ENCODE measurements at places on chromosomes 3 and 15.

DNA sequence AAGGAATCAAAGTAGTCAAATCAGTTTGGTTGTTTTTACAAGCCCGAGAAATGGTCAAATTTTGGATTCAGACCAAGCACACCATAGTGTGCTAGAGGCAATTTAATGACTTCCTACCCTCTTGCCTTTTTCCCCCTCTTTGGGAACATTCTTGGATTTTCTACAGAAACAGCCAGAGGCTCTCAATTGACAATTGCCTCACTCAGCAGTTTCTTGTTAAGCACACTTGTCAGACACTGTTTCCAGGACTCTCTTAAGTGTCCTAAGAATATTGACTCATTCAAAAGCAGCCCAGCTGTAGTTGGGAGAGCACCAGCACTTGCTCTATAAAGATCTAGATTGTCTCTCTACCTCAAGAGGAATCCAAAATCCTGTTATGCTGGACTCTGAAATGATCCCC, 1.5 kb upstream of the SLC35G2 start:
- no peak for DNase-seq

GRCh38 chr15:79018960-79019359, 71.6 kb downstream of the RASGRF1 start:
- DNase-seq: no peak

- no peak for DNase-seq
Measured at GRCh38 chr15:101126618-101127505, 125.0 kb downstream of the CHSY1 start.

- DNase-seq: no peak
Measured at GRCh38 chr3:151841801-151842200, 27.9 kb downstream of the AADAC start.

GRCh38 chr3:104548401-104548800, 818.3 kb upstream of the ALCAM start:
- DNase-seq: no peak

DNA sequence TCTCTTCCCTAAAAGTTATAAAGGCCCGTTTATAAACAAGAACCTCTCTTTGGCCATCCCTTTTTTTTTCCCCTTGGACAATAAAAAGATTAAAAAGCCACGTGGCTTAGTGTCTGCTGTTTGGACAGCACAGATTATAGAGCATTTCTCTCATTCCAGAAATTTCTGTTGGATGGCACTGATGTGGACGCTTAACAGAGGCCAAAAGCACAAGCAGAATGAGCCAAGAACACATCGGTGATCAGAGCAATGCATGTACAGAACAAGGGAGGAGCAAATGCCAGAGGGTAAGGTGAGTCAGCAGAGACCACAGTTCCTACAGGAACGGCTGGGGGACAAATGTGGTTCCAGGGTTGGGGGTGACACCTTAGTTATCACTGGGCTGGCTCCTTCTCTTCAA, 30.3 kb upstream of the CTNNB1 start:
- DNase-seq: no peak

DNA sequence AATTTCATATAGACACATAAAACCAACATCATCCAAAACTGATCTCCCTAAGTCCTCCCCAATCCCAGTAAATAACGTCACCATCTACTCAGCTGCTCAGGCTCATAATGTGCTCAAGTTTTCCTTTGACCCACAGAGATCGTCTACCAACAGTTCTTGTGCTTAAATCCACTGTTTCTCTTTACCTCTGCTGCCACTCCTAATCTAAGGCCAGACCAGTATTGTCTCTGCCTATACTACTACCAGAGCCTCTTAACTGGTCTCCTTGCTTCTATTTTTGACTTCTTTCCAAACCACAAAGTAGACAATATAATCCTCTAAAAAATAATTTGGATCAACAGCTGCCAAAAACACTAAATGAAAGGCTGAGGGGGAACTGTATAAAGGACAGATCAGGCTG, 65.3 kb downstream of the CLASP2 start:
- DNase-seq: no peak

GRCh38 chr3:141904203-141904602, 27.8 kb downstream of the ATP1B3 start:
- no peak for DNase-seq

DNA sequence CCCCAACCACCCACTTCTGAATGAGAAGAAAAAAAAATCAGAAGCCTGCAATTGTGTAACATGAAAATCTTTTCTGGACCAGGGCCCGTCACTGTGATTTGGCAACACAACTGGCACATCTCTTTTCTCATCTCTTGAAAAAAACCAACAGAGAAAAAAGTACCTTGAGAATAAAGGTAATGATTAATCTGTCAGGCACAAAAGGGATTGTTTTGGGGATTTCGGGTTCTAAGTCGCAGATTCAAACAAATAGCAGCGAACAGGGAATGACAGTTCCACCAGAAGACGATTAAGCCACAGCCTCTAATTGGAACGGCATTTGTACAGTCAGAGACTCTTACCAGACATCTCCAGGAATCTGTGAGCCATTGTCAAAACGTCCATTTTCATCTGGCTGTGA, at the start of gene AQP9:
Gene AQP9, plus strand, starts transcription at position 276 of the 400 bp plus-strand sequence. CDS start 185 bp downstream, outside the sequence.
- DNase-seq: no peak

DNA sequence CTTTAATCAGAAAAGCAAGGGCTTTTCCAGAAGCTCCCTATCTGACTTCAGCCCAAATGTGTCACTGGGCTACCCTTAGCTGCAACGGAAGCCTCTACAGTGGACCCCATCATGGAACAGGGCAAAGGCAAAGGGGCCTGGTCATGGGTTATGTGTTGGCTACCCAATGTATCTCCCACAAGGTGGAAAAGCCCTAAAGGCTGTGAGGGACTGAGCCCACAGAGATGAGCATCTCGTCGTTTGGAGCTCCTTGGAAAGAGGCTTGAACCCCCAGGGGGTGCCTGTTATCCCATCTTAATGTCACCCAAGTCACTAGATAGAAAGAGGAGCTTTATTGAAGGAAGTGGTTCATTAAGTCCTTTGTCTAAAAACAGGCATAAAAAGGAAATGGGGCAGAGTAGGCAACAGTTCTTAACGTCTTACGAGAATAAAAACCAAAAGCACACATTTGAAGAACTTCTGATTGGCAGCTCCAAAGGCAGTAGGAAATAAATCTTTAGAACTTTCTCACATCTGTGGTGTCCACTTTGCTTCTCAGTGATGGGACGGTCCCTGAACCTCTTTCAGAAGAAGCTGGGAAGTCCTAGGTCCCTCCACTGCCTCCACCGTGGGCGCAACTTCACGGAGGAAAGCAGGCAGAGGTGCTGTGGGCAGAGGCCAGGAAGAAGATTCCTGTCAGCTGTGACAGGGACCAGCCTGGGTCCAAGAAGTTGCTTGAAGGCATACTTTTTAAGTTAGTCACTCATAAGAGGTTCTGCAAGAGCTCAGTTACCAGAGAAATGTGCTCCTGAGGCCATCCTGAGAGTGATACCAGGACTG, 93.7 kb downstream of the MYLK start:
- DNase-seq: no peak

GRCh38 chr3:48435223-48435595, 4.7 kb downstream of the CCDC51 start:
- no peak for DNase-seq

GRCh38 chr15:41018534-41018933, 65.3 kb downstream of the CHAC1 start:
- DNase-seq: no peak

DNA sequence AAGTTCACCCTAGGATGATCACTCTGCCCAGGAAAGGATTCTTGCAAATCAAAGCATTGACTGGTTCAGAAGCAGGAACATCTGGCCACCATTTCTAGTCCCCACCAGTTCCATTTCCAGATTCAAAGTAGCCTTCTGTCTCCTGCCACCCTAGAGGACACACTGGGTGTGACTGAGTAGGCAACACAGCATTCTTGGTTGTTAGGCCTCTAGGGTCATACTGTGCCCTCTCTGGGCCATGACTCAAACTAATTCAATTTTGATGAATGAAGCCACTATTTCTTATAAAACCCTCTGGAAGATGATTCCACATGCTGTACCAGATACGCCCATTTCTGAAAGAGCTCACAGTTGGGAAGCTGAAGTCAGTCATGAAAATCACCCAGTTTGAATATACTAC, 69.7 kb downstream of the WDR76 start:
- DNase-seq: no peak

DNA sequence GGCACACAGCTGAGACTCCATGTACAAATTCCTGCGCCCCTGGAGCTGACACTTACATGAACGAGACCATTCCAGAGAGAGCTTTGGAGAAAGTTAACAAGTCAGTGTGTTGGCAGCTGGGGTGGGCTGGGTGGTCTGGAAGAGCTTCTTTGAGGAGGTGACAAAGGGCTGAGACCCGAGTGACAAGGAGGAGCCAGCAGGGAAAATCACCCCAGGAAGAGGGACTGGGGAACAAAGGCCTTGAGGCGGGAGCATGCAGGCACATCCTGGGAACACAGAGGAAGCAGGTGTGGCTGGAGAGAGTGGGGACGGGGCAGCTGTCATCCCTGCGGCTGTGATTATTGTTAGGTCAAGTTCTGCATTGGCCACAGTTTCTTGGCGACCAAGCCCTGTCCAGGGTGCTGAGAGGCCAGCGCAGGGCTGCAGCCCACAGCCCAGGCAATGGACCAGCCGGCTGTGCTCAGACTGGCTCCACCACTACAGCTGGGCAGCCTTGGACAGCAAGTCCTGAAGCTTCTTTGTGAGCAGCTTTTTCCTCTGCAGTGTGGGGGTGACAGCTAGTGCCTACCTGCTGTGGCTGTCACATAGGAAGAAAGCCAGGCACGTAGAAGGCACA, 34.2 kb upstream of the PRR23E start:
- no peak for DNase-seq

DNA sequence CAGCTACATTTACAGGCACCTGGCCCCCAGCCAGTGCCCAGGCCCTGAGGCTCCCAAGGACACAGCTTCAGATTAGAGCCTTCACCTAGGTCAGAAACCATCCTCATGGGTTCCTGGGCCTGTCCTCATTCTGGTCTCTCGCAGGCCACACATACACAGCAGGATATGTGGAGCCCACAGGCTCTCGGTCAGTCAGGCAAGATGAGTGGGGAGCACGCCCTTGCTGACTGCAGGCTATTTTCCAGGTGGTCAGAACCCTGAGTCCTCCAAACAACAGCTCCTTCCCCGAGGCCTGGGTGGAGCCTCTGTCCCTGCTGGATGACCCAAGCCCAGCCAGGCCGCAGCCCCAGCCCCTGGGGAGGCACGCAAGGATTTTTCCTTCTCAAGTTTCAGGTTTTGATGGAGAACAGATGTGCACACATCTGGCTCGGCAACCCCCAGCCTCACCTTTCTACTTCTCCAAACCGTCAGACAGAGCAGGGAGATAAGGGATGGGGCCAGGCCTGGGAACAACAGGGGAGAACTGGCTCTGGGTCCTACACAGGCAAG, 1.6 kb downstream of the STRA6 start:
- no peak for DNase-seq

- DNase-seq: no peak
Measured at GRCh38 chr3:141619450-141619849, 118.6 kb upstream of the RNF7 start.

GRCh38 chr3:69161587-69162307, 39.4 kb upstream of the LMOD3 start:
- no peak for DNase-seq

- DNase-seq: no peak
Measured at GRCh38 chr3:137219801-137220445, 262.1 kb downstream of the IL20RB start.
